ENCODE measurements at places on chromosomes 7 and 10.

- no peak for DNase-seq
Observed at GRCh38 chr10:119478111-119478802, 64.3 kb downstream of the RGS10 start.

GRCh38 chr10:8455181-8455580 lies 400.7 kb downstream of the GATA3 start:
- DNase-seq, result no peak

DNA sequence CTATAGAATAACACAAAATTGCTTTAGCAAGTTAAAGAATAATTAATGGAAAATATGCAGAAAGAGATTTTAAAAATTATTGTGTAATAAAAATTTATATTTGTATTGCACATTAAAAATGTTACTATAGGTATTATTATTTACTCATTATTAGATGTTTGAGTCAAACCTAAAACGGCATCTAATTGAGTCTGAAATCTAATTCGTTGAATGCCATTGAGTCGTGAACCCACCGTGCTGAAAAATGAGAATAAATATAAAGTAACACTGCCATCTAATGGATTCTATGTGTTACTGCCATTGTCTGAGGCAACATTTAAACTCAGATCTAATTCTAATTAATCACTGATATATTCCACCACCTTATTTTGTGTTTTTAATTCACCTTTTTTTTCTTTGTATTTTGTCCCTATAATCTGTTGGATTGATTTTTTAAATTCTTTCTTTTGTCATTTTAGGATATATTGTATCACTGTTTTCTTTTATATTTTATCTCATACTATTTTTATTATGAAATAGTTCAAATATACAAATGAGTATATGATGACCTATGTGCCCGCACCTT lies 62.2 kb downstream of the SAMD9 start:
- DNase-seq, result peak; percentile 65

DNA sequence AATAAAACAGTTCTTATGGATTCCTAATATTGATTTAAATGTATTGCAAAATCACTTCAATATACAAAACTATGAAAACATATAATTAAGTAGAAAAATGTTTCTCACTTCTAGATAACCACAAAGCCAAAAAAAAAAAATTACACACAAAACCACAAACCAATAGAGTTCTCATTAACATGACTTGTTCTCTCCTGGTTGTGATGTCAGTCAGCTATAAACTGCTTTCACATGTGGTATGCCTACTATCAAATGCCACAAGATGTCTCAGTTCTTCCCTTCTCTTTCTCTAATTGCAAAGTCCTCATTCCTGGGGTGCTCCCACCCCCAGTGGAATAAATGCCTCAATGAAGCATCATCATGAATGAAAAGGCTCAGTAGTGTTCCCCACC lies 16.6 kb downstream of the GNAI1 start:
- no peak for DNase-seq

GRCh38 chr10:18397906-18398305 lies 253.5 kb downstream of the NSUN6 start:
- no peak for DNase-seq
